Esophagus muscularis mucosa (tissue), 4 donors: ENCODE measurements at places on chromosomes 13 and 19. TPM values are rescaled to one million over a fixed set of nuclear protein-coding genes. Genes with fewer than 3 reads are reported as not detected.

DNA sequence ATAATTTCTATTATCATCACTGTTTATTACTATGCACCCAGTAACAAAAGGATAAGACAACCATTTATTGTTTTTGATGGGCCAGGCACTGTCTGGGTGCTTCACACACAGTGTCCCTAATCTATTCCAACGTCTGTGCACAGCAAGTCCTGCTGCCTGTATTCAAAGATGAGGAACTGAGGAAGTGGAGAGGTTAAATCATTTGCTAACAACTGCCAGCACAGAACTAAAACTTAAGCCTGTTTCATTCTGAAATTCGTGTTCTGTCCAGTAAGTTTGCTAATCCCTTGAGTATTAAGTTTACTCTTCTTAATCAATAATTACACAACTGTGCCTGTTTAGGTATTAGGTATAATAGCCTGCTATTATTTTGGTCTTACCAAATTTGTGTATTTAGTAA is 41.9 kb downstream of the TEX26 start:
- no peaks in the 10 kb centered on the region for H3K36me3 ChIP-seq
- no peak overlapping the region for H3K4me3 ChIP-seq
- DNase-seq = no peak
- no peak overlapping the region for H3K27ac ChIP-seq
- peaks cover 22% of the 10 kb centered on the region for H3K4me1 ChIP-seq

DNA sequence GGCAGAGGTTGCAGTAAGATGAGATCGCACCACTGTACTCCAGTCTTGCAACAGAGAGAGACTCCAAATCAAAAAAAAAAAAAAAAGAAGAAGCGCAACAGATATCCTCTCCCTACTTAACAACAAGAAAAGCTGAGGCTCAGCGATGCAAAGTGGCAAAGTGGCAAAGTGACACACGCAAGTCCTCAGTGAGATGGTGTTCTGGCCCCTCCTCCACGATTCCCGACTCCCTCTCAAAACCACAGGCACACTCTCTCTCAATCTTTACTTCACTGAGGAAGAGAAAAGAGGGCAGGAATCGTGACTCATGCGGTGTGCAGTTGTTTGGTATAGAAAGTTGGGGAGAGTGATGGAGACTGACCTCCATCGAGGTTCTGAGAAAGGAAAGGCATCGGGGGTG is 12.6 kb downstream of the FFAR2 start:
- H3K36me3 ChIP-seq = no peaks in the 10 kb centered on the region
- H3K27ac ChIP-seq = no peak overlapping the region
- H3K4me3 ChIP-seq = no peak overlapping the region
- peaks cover 17% of the 10 kb centered on the region for H3K4me1 ChIP-seq

- peaks cover 9% of the 10 kb centered on the region for H3K4me1 ChIP-seq
- no peak for DNase-seq
- peaks cover 5% of the 10 kb centered on the region for H3K36me3 ChIP-seq
- H3K4me3 ChIP-seq = no peak overlapping the region
- H3K27me3 ChIP-seq = no peaks in the 10 kb centered on the region
These were observed 5.1 kb upstream of the GPR18 start for GRCh38 chr13:99263126-99263785.

Gene LGI4
- 58.6 TPM for total RNA-seq

Gene B9D2
- total RNA-seq = 9.3 TPM

Gene CEACAM7
- total RNA-seq = 2.1 TPM

DNA sequence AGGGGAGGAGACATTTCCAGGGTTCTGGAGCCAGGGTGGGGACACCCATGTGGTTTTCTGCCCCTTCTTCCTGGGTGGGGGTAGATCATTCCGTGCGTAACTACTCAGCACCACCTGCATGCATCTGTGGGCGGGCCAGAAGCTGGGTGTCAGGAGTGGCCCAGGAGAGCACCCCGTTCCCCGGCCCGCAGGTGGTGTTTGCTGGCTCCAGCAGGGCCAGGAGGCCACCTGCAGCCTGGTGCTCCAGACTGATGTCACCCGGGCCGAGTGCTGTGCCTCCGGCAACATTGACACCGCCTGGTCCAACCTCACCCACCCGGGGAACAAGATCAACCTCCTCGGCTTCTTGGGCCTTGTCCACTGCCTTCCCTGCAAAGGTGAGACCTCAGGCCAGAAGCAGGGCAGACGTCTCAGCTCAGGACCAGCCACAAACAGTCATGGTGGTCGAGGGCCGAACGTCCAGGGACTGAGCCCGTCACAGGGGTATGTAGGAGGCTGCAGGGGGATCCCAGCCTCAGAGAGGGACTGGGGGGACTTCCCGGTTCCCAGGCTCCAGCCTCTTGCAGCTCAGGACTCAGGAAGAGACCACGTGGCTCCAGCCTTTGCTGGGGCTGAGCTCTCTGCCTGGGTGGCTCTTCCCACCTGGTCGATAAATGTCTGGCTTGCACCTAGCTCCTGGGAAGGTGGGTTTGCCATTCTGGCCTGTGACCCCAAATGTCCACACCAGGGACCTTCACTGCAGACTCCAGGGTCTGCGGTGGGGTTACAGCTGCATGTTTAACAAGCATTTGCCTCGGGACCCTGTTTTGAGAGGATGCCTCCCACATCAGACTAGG is 1.6 kb downstream of the FSTL3 start:
- H3K27me3 ChIP-seq = no peaks in the 10 kb centered on the region
- H3K4me1 ChIP-seq = peaks cover 79% of the 10 kb centered on the region
- peak overlapping the region; percentile 71 for H3K4me3 ChIP-seq
- no peak for DNase-seq
- peak overlapping the region; percentile 99 for H3K27ac ChIP-seq

Gene TMTC4
- 7.1 TPM for total RNA-seq

DNA sequence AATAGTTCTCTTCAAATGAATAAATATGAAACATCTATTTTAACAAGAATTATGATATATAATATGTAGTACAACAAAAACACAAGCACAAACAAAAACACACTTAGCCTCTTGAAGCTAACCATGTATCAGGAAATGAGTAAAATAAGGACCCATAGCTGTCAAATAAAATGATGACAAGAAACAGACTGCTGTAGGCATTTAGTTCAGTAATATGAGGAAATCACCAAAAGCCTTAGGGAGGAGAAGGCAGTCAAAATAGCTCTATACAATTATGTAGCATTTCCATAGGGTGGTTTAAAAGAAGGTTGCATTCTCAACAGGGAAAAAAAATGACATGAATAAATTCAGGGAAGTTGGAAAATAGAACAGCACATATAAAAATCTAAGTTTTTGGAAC is 163.4 kb downstream of the PCDH20 start:
- no peaks in the 10 kb centered on the region for H3K4me1 ChIP-seq
- no peaks in the 10 kb centered on the region for H3K27me3 ChIP-seq
- H3K36me3 ChIP-seq = no peaks in the 10 kb centered on the region
- no peak overlapping the region for H3K4me3 ChIP-seq

GRCh38 chr13:66323745-66324347 is 906.3 kb downstream of the PCDH9 start:
- H3K27me3 ChIP-seq = no peaks in the 10 kb centered on the region
- H3K4me1 ChIP-seq = no peaks in the 10 kb centered on the region
- no peak overlapping the region for H3K4me3 ChIP-seq
- no peak for DNase-seq

Gene MADCAM1
- not detected for total RNA-seq

DNA sequence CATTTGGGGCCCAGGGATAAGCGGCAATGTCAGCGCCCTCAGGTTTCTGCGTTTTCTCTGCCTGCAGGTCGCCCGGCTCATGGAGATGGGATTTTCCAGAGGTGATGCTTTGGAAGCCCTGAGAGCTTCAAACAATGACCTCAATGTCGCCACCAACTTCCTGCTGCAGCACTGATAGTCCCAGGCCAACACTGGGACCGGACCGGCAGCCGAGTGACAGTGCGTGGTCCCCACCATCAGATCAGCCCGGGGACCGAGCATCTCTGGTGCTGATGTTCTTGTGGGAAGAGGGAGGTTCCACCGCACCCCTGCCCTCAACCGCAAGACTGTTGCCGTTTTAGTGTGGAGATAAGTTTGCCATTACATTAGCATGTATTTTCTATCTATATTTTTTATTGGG is 78.0 kb upstream of the GPR183 start:
- H3K27me3 ChIP-seq = no peaks in the 10 kb centered on the region
- no peak overlapping the region for H3K4me3 ChIP-seq
- DNase-seq = no peak
- no peak overlapping the region for H3K27ac ChIP-seq

DNA sequence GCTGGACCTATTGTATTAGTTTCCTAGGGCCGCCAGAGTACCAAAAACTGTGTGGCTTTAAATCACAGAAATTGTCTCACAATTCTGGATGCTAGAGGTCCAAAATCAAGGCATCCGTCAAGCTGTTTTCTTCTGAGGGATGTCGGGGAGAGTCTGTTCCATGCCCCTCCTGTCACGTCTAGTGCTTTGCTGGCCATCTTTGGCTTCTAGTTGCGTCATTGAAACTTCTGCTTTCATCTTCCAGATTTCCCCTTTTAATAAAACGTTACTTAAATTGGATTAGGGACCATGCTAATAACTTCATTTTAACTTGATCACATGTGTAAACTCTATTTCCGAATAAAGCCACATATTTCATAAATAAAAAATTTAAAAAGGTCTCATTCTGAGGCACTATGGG is 47.5 kb downstream of the TRPM4 start:
- peaks cover 12% of the 10 kb centered on the region for H3K4me1 ChIP-seq
- H3K27ac ChIP-seq = no peak overlapping the region
- H3K36me3 ChIP-seq = peaks cover 45% of the 10 kb centered on the region
- H3K27me3 ChIP-seq = no peaks in the 10 kb centered on the region
- DNase-seq = no peak
